ENCODE measurements at places on chromosomes 16 and 17. TPM values are rescaled to one million over a fixed set of nuclear protein-coding genes. Genes with fewer than 3 reads are reported as not detected.

DNA sequence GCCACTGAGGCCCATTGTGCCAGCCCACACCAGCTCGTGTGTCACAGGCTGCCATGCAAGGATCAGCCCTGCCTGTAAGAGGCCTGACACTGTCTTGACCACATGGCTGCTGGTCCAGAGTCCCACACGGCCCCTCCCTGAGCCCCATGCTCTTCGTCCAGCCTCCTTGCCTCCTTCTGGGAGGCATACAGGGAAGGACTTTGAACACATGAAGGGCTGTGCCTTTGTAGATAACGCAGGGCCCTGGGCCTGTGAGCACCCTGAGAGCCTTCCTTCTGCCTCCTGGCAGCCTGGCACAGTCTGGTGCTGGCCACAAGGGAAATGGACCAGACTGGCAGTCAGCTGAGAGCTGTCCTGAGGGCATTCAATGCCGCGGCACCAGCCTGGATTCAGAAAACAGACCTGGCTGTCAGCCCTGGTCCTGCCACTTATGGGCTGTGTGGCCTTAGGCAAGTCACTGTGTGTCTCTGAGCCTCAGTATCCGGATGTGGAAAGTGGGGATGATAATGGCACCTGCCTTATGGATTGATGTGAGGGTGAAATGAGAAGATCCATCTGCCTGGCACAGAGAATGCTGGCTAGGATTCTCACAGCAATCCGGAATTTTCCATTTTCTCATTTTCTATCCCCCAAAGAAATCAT lies 19.2 kb upstream of the SPNS2 start:
- no peak for DNase-seq
- H3K27ac ChIP-seq: no peak overlapping the region
- H3K36me3 ChIP-seq: no peaks in the 10 kb centered on the region
- H3K4me3 ChIP-seq: no peak overlapping the region
- H3K4me1 ChIP-seq: peaks cover 31% of the 10 kb centered on the region

GRCh38 chr17:29149431-29150064 lies 30.6 kb downstream of the MYO18A start:
- peaks cover 47% of the 10 kb centered on the region for H3K4me1 ChIP-seq
- no peak for DNase-seq
- no peaks in the 10 kb centered on the region for H3K36me3 ChIP-seq

GRCh38 chr16:47972246-47972985 lies 183.4 kb downstream of the ABCC12 start:
- H3K27me3 ChIP-seq: no peaks in the 10 kb centered on the region
- no peak overlapping the region for H3K27ac ChIP-seq
- no peak for DNase-seq
- H3K4me1 ChIP-seq: no peaks in the 10 kb centered on the region
- no peak overlapping the region for H3K4me3 ChIP-seq

DNA sequence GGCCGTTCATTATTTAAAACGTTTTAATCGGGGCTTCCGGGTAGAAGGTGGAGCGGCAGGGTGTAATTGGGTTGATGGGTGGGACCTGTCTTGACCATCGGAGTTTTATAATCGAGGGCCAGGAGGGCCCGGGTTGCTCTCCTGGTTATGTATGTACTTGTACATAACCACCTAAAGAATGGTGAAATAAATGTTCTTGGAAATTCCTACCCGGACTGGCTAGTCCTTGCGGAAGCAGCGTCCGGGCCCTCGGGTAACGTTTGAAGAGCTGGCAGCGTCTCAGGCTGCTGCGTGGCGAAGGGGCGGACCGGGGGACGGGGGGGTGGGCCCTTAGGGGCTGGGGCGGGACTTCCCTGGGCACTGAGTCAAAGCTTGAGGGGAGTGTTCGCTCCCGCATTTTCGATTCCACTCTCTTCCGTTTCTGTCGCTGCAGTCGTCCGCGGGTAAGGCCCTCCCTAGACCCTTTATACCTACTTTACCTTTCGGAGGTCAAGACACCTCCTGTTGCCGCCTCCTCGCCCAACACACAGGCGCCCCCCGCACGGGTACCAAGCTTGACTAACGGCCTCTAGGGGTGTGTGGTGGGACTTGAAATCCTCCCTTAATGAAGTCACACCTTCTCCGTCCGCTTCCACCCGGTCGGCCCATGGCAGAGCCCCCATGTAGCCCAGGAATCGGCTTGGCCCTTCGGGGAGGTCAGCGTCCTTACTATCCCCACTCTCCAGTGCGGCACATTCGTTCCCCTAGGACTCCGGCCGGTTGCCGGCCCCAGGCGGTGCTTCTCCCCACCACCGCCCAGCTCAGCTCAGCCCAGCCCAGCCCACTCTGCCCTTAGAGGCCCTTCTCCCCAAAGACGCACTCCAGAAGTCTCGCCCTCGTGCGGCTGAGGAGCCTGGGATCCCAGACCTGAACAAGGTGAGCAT lies at the start of gene TMEM106A:
Gene TMEM106A (plus strand): TSS at position 396 of the 923 bp plus-strand sequence. CDS start 1,167 bp downstream, outside the sequence.
- H3K36me3 ChIP-seq: peaks cover 30% of the 10 kb centered on the region
- H3K27ac ChIP-seq: peak within 1 kb of the TSS; percentile 82
- no peaks in the 10 kb centered on the region for H3K27me3 ChIP-seq
- peak; percentile 85 for DNase-seq

DNA sequence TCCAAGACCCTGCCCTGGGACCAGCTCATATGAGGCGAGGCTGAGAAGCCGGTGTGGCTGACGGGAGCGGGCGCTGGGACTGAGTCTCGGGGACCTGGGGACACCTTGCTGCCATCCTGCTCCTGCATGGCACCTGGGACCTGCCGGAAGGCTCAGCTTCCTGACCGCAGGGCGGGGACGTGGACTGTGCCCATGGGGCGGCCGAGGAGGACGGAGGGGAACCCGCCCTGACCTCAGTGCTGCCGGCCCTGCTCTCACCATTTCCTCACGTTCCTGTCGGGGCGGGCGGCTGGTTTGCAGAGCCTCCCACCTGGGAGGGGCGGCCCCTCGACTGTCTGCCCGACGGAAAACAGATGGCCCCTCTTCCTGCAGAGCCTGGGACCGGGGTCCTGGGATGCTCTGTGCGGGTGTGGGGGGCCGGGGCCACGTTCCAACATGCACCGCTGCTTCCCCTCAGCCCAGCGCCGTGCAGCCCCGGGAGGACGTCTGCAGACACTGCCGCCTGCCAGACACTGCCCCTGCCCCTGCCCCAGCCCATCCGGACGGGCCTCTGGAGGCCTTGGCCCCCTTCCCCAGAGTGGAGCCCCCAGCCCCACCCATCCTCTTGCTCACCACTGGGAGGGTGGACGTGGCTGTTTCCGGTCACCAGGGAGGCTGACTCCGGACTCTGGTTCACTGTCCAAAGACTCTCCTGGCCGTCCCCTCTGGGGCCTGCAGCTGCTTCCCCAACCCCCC lies 43.9 kb upstream of the SSTR5 start:
- no peak overlapping the region for H3K4me3 ChIP-seq
- peaks cover 7% of the 10 kb centered on the region for H3K27me3 ChIP-seq
- H3K36me3 ChIP-seq: no peaks in the 10 kb centered on the region
- no peak overlapping the region for H3K27ac ChIP-seq
- no peak for DNase-seq

GRCh38 chr16:1472974-1473373 lies 1.9 kb downstream of the CLCN7 start:
- no peak for DNase-seq
- H3K27ac ChIP-seq: no peak overlapping the region
- no peaks in the 10 kb centered on the region for H3K27me3 ChIP-seq
- H3K4me3 ChIP-seq: peak overlapping the region; percentile 37
- peaks cover 34% of the 10 kb centered on the region for H3K4me1 ChIP-seq
- peaks cover 1% of the 10 kb centered on the region for H3K36me3 ChIP-seq

DNA sequence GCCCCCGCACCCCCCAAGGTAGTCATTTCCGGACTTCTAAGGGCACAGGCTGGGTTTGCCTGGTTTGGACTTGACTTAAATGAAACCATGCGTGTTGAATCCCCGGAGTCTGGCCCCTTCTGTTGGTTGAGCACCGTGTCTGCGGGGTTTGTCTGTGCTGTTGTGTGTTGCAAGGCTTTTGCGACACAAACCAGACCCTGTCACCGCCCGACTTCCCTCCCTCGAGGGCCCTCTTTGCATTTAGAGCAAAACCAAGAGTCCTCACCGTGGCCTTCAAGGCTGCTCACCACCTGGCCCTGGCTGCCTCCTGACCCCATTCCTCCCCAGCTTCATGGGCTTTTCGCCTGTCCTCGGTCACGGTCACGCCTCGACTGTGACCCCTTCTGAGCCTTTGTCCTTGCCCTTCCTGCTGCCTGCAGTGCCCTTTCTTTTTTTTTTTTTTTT lies 7.4 kb downstream of the CRISPLD2 start:
- peaks cover 18% of the 10 kb centered on the region for H3K27me3 ChIP-seq
- H3K4me3 ChIP-seq: no peak overlapping the region
- DNase-seq: no peak
- H3K36me3 ChIP-seq: no peaks in the 10 kb centered on the region
- H3K27ac ChIP-seq: no peak overlapping the region

DNA sequence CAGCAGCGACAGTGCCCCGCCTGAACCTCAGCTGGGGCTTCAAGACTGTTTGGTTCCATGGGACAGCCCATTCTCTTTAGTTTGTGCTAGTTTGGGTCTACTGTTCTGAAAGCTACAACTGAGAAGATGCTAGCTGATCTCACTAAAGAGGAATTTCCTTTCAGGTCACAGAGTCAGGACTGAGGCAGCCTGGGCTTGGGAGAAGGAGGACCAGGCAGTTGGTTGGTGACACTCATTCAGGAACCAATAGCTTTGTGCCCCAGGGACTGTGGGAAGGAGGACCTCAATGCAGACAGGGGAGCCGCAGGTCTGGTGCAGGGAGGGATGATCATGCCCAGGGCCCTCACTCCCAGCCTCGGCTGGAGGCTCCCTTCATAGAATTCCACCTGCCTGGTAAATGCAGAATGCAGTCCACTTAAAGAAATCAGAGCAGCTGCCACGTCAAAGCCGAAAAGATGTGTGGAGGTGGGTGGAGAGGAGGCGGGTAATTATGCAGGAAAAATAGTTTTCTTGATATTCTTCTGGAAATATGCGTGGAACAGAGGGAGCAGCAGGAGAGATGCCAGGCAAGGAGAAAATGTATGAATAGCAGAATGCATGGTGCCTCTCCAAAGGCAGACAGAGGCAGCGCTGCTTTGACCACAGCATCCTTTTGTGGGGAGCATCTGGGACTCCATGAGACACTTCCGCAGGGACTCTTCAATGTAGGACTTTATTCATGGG lies 32.6 kb upstream of the ZFP90 start:
- no peak overlapping the region for H3K27ac ChIP-seq
- H3K27me3 ChIP-seq: peaks cover 3% of the 10 kb centered on the region
- H3K4me3 ChIP-seq: no peak overlapping the region
- no peaks in the 10 kb centered on the region for H3K4me1 ChIP-seq
- H3K36me3 ChIP-seq: no peaks in the 10 kb centered on the region

DNA sequence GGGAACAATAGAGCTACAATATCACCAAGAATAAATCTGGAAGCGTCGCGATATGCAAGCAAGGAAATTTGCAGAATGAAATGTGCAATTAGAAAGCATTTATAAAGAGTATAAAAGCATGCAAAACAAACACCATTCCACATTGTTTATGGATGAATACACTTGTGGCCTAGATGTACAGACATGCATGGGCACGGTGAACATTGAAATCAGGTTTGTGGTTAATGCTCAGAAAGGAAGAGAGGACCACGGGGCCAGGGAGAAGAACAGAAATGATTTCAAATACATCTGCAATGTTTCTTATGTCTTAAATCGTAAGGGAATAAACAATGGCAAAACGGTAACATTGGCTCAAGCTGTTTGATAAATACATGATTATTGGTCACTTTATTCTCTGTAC lies 235.9 kb downstream of the FOXL1 start:
- H3K4me3 ChIP-seq: no peak overlapping the region
- H3K27ac ChIP-seq: no peak overlapping the region

DNA sequence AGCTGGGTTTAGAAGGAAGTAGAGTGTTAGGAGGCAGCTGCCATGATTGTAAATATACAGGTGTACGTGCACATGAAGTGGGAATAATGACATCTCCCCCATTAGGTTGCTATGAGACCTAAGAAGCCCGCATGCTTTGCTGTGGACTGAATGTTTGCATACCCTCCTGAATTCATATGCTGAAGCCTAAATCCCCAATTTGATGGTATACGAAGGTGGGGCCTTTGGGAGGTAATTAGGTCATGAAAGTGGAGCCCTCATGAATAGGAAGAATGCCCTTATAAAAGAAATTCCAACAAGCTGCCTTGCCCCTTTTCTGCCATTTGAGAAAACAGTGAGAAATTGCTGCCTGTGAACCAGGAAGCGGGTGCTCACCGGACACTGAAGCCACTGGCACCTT lies 44.0 kb downstream of the CCDC182 start:
- no peaks in the 10 kb centered on the region for H3K4me1 ChIP-seq
- H3K4me3 ChIP-seq: no peak overlapping the region
- no peak for DNase-seq
- H3K36me3 ChIP-seq: no peaks in the 10 kb centered on the region
- no peak overlapping the region for H3K27ac ChIP-seq

GRCh38 chr16:4699046-4699556 lies 5.7 kb downstream of the NUDT16L1 start:
- H3K27me3 ChIP-seq: no peaks in the 10 kb centered on the region
- H3K4me1 ChIP-seq: peaks cover 11% of the 10 kb centered on the region
- DNase-seq: no peak
- no peak overlapping the region for H3K27ac ChIP-seq

GRCh38 chr17:47862621-47863440 lies 11.9 kb upstream of the SP6 start:
- peaks cover 25% of the 10 kb centered on the region for H3K4me1 ChIP-seq
- no peaks in the 10 kb centered on the region for H3K36me3 ChIP-seq
- peaks cover 4% of the 10 kb centered on the region for H3K27me3 ChIP-seq
- no peak overlapping the region for H3K27ac ChIP-seq

DNA sequence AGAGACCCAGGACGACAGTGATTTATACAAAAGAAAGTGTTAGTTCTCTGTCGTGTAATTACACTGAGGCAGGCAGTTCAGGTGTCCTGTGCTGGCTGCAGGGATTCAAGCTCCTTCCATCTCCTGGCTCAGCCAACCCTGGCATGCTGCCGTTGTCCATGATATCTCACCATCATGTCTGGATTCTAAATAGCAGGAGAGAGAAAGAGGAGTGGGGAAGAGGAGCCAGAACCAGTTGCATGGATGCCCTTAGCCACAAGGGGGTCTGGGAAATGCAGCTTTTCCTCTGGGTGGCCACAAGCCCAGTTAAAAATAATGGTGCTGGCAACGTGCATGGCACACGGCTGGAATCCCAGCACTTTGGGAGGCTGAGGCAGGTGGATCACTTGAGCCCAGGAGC lies 9.7 kb downstream of the C16orf54 start:
- peak overlapping the region; percentile 4 for H3K27ac ChIP-seq
- H3K4me3 ChIP-seq: no peak overlapping the region
- no peak for DNase-seq
- no peaks in the 10 kb centered on the region for H3K27me3 ChIP-seq
- H3K36me3 ChIP-seq: peaks cover 1% of the 10 kb centered on the region
- peaks cover 63% of the 10 kb centered on the region for H3K4me1 ChIP-seq

- H3K4me1 ChIP-seq: peaks cover 56% of the 10 kb centered on the region
- H3K27me3 ChIP-seq: peaks cover 28% of the 10 kb centered on the region
- H3K27ac ChIP-seq: no peak overlapping the region
- no peak overlapping the region for H3K4me3 ChIP-seq
- DNase-seq: no peak
Observed at GRCh38 chr16:11359370-11359769, 14.1 kb downstream of the RMI2 start.

Gene TPSG1
- not detected for total RNA-seq

Gene RUNDC3A
- not detected for total RNA-seq

Gene DNAI2
- total RNA-seq: 1.6 TPM

Gene SDR42E1
- 4.9 TPM for total RNA-seq

Gene TBC1D3K
- not detected for total RNA-seq

Gene CBFA2T3
- total RNA-seq: 0.12 TPM

Gene BEAN1
- not detected for total RNA-seq

Gene TPPP3
- not detected for total RNA-seq

Gene CD68
- 31.5 TPM for total RNA-seq
